ENCODE measurements at places on chromosomes 2 and 18. TPM values are rescaled to one million over a fixed set of nuclear protein-coding genes. Genes with fewer than 3 reads are reported as not detected.

DNA sequence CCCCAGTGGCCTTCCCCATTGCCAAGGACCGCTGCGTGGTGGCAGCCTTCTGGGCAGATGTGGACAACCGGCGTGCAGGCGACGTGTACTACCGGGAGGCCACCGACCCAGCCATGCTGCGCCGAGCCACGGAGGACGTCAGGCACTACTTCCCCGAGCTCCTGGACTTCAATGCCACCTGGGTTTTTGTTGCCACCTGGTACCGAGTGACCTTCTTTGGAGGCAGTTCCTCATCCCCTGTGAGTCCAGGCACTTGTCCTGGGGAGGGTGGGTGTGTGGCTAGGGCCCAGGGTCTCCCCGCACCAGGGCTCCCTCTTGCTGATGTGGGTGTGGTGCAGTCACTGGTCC is 31.9 kb downstream of the SNED1 start:
- no peak overlapping the region for H3K4me3 ChIP-seq
- H3K27me3 ChIP-seq = no peaks in the 10 kb centered on the region
- H3K36me3 ChIP-seq = peaks cover 3% of the 10 kb centered on the region
- H3K4me1 ChIP-seq = no peaks in the 10 kb centered on the region
- H3K27ac ChIP-seq = no peak overlapping the region
- DNase-seq = no peak

- peak; percentile 73 for DNase-seq
- H3K4me1 ChIP-seq = no peaks in the 10 kb centered on the region
- H3K27me3 ChIP-seq = no peaks in the 10 kb centered on the region
Measured at GRCh38 chr2:26346454-26347053, at the start of gene ADGRF3. Gene ADGRF3 (minus strand): TSS chr2:26346789. CDS start chr2:26346234, 555 bp downstream.

GRCh38 chr18:8264116-8264515 is 345.1 kb upstream of the RAB12 start:
- H3K27me3 ChIP-seq = no peaks in the 10 kb centered on the region
- H3K4me1 ChIP-seq = no peaks in the 10 kb centered on the region
- no peak overlapping the region for H3K4me3 ChIP-seq
- H3K36me3 ChIP-seq = no peaks in the 10 kb centered on the region
- DNase-seq = no peak

- H3K4me1 ChIP-seq = no peaks in the 10 kb centered on the region
- no peak overlapping the region for H3K4me3 ChIP-seq
- no peak overlapping the region for H3K27ac ChIP-seq
- no peak for DNase-seq
- H3K36me3 ChIP-seq = no peaks in the 10 kb centered on the region
- H3K27me3 ChIP-seq = no peaks in the 10 kb centered on the region
Measured at GRCh38 chr18:58132595-58133261, 88.7 kb downstream of the NEDD4L start.

GRCh38 chr18:76993573-76993972 is 139.0 kb downstream of the MBP start:
- no peak overlapping the region for H3K27ac ChIP-seq
- no peak overlapping the region for H3K4me3 ChIP-seq
- no peaks in the 10 kb centered on the region for H3K27me3 ChIP-seq
- no peak for DNase-seq

- DNase-seq = no peak
- no peak overlapping the region for H3K4me3 ChIP-seq
- H3K36me3 ChIP-seq = no peaks in the 10 kb centered on the region
- H3K27me3 ChIP-seq = no peaks in the 10 kb centered on the region
Measured at GRCh38 chr2:74430502-74430901, 9.0 kb downstream of the WDR54 start.

Gene SP3
- 79.1 TPM for total RNA-seq
